ENCODE measurements at places on chromosomes 4 and X.
A peak's percentile ranks its signal among the peaks of the same experiment; 100 is the strongest.

DNA sequence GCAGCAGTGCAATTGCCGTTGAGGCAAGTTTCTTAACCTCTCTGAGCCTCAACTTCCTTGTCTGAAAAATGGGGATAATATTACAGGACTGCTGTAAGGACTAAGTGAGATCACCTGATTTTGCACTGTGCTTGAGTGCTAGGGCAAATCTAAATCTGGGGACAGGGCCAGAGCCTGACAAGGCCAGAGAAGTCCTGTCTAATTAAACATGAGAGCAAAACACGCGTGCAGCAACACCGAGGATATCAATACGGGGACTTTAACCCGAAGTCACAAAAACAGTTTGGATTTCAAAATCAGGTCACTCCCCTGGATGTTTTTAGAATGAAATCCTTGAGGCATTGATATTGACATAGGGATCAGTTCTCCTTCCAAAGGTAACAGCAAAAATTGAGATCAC, 5.7 kb upstream of the GJB1 start:
- DNase-seq = no peak

DNA sequence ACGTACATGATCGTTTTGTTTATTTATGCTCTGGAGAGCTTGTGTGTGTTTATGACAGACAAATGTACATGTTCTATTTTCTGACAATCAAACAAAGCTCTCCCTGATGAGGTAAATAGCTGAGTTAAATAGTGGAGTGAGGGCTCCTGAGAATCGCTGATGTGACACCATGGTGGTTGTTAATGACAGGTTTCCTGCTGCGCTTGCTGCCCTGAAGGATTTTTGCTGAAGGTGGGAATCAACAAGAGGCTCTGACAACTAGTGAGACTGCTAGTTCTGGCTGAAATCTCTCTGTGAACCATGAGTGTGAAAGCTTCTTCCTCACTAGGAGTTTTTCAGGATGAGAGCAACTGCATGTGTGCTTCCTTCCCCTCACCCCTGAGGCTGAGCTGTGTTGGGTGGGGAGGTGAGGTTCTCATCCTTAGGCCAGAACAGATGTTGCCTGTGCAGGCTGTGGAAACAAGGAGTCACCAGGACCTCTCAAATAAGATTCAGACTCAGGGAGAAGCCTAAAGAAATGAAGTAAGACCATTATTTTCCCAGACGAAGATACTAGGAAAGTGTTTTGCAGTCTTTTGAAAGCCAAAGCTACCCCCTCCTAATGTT, 173.4 kb upstream of the JADE1 start:
- no peak for DNase-seq

- no peak for DNase-seq
Observed at GRCh38 chr4:2743518-2744445, 12.4 kb downstream of the TNIP2 start.

- no peak for DNase-seq
Observed at GRCh38 chrX:105697984-105698781, 124.2 kb upstream of the NRK start.

DNA sequence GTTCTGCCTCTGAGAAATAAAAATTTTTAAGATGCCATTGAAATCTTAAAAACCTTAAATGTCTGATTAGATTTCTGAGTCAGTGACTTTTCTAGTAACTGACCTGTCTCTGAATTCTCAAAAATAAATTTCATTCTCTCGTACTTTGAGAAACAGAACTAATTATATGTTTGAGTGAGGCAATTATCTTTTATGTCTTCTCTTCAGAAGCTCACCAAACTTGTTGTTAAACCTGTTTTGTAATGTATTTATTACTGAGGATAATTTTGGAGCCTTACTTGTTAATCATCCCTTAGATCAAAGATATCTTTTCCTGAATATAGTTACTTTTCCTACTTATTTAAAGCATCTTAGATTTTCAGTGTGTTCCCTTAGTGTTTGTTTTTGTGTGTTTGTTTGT, 64.5 kb upstream of the MMAA start:
- no peak for DNase-seq

- DNase-seq = peak; percentile 8
Observed at GRCh38 chrX:110125446-110126162, 122.7 kb downstream of the TMEM164 start.

DNA sequence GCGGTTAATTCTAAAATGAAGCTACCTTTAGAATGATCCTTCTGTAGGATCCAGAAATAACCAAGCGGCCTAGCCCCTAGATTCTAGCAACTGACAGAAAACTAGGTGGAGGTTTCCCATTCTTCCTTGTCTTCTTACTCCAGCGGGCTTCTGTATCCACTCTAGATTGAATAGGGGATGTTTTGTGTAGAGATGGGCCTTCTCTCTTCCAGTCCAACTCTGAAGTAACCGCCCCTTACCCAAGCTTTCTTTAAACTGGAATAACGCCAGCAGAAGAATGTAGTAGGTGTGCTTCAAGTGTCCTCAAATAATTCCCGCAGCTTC, 386 bp upstream of the TMEM184C start:
- DNase-seq = no peak
